ENCODE measurements at places on chromosomes 16 and 17. TPM values are rescaled to one million over a fixed set of nuclear protein-coding genes. Genes with fewer than 3 reads are reported as not detected.
A peak's percentile ranks its signal among the peaks of the same experiment; 100 is the strongest.

- DNase-seq = peak; percentile 28
These were observed 52.4 kb downstream of the PLD6 start for GRCh38 chr17:17153709-17154108.

CDH13 gene
- total RNA-seq = not detected

DNA sequence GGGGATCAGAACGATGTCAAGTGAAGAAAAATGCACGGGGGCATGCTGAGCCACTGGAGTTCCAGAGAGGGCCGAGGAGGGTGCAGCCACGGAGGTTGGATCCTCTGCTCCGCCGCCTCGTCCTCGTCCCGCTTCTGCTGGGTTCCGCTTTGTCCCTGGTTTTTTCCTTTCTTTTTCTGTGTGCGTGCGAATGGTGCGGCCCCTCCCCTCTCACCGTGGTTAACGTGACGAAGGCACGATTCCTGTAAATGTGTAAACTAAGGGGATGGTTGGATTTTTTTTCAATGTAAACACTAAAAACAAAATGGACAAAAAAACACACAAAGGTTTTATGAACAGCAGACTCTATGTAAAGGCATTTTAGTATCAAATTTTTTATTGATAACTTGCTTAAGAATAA, 46.7 kb downstream of the ACTG1 start:
- no peak for DNase-seq

DNA sequence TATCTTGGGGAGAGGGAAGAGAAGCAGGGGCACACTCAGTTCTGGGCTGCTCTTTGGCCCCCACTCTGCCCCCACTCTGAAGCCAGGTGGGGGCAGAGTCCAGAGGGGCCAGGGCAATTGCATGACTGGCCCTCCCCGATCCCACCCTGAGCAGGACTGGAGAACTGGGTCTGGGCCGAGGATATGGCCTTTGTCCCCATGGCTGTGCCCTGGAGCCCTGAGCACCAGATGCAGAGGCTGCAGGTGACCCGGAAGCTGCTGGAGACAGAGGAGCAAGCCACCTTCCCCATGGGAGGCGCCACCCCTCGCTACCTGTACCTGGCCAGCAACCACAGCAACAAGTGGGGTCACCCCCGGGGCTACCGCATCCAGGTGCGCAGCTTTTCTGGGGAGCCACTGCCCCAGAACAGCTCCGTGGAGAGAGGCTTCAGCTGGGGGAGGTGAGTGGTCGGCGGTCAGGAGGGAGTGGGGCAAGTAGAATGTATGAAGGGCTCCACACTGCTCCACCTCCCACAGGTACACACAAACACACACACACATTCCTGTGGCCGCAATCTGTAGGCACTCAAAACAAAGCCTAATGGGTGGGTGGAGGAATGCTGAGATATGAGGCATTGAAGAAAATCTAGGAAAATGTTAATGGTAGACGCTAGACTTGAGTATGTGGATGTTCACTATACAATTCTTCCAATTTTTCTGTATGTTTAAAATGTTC, 21.4 kb downstream of the AOC3 start:
- no peak for DNase-seq

DNA sequence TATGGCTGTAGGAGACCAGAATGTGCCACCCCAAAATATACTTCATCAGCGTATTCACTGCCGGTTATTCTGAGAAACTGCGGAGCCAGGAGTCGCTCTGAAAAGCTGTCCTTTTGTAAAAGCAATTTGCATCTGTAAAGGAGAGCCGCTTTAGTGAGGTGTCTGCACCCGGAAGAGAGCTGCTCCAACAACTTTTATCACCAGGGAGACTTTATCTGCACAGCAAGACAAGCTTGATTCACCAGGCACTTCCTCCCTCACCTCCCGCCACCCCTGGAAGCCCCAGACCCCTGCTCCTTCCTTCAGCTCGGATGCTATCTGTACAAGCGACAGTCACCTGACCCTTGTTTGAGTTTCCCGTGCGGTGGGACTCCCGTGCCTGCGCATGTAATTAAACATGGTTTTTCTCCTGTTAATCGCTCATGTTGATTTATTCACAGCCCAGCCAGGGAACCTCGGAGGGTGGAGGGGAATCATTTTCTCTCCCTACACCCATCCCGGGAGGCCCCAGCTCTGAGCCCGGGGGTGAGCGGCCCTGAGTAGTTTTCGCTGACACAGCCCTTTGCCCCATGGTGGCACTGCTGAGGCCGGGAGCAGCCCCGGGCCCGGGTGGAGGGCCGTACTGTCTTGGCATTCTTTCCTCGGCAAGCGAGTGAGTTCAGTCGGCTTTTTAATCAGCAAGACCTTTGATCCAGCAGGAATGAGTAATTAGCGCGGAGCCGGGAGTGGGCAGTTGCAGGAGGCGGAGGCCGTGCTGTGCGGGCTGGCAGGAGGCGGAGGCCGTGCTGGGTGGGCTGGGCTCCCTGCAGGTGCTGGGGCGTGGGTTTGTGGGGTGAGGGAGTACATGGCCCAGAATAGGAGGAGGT, 222.7 kb upstream of the CIBAR2 start:
- DNase-seq = peak; percentile 32

KRT25 gene
- not detected for total RNA-seq

DNA sequence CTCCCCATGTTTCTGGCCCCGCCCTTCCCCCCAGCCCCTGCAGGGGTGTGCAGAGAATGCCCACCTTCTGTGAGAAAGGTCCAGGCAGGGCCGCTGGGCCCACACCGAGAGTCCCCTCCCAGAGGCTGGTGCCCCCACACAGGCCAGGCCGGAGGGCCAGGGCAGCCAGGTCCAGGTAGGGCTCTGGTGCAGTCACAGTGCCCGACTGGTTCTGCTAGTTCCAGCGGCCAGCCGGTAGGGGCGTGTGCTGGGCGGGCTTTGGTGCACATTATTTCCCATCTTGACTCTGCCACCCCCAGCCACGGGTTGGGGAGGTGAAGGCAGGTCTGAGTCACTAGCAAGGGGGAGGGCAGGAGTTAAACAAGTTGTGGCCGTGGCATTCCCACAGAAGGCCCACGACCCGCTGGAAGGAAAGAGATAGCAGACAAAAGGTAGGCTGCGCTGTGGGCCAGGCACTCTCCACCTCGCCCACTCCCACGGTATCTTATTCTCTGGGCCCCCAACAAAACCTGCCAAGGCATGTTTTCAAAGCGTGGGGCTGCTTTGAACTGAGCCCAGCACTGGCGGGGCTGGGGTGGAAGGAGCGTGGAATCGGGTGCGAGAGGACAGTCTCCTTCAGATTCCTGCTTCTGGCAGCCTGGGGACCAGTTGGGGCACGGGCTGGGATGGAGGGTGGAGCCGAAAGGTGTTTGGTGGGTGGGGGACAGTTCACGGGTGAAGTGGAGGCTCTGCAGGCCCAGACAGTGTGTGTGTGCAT, 1.9 kb downstream of the EPN3 start:
- no peak for DNase-seq
